Frontal cortex (tissue), 4 donors: ENCODE measurements at places on chromosomes 3 and 15.

- DNase-seq = no peak
These were observed 68.5 kb downstream of the MYO1E start for GRCh38 chr15:59304034-59304795.

GRCh38 chr3:133209871-133210550 is 171.8 kb downstream of the TMEM108 start:
- no peak for DNase-seq

DNA sequence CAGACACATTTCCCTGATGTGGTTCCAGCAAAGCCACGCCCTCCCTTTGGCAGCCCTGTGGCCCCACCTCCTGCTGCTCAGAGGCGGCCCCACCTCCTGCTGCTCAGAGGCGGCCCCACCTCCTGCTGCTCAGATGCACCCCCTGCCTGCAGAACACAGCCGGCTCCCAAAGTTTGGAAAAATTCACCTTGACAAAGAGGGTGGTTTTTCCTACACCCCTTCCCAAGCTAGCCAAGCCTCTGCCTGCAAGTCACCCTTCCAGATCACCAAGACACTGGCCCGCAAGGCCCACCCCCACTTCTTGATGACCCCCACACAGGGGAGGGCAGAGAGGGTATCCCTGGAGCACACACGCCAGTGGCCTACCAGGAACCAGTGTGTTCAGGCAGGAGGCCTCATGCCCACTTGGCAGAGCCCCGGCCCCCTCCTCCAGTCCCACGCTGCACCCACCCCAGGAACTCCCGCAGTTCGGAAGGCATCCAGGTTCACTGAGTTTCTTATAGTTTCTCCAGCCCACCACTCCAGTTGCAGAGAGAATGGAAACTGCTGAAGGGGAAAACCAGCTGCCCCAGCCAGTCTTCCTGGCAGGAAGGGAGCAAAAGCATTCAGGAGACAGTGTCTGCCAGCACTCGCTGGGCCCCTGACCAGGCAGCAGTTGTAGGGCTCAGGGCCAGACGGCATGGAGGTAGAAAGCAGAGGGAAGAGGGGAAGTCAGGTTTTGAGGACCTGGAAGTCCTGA is 2.3 kb upstream of the HAPLN3 start:
- peak; percentile 50 for DNase-seq

DNA sequence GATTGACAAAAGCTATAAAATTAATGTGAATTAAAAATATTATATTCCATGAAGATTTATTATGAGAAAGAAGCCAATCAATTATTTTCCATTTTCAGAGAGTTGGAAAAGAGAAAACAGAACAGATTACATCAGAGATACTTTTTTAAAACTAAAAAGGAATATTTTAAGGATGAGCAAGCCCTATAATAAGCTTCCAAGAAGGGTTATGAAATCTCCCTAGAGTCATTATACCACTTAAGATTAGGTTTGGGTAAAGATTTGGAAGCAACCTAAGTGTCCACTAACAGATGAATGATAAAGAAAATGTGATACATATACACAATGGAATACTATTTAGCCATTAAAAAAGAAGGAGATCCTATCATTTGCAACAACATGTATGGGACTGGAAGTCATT is 51.6 kb upstream of the FSIP1 start:
- DNase-seq = no peak

DNA sequence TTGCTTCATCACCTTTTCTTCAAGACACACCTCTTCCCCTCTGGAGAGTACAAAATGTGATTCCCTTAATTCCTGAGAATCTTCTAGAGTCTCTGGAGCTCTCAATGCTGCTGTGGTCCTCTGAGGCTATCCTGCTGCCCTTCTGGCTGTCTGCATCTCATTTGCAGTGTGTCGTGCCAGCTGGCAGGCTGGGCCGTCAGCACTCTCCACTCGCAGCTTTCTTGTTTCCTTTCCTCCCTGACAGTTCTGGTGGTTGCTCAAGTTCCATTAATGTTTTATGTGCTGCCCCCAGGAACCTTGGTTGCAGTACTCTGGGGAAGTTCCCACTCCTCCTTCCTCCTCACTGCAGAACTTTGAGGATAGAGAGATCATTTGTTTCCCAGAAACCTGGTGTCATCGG is 210.8 kb upstream of the ROPN1 start:
- peak; percentile 14 for DNase-seq

DNA sequence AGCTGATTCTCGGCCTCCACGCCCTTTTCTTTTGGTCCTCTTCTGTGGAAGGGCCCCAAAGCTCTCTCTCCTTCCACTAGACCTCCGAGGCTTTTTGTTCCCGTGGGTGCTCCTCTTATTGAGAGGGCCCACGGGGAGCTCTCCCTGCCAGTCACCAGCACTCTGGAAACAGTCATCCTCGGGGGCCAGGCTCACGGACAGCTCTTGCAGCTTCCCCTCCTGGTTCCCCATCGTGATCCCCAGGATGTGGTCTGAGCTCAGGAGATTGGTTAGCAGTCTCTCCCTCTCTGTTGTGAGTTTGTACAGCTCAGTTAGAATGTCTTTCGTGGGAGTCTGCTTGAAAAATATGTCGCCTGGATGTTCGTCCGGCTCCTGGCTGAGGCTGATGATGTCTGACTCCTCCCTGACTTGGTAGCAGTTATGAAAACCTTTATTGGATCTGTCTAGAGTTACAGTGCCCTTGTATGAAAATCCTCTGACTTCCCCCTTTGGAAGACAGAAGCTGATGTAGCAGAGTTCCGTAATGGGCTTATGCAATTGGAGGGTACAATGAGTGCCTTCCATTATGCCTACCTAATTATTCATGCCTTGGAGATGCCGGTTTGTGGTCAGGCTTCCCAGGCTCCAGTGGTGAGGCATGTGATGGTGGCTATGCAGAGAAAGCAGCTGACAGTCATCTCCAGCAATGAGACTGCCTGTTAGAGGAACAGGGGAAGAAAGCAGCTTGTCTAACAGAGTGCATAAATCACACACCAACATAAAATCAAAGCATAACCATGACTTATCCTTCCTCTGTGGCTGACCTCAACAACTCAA is 40.0 kb downstream of the FMN1 start:
- DNase-seq = no peak

DNA sequence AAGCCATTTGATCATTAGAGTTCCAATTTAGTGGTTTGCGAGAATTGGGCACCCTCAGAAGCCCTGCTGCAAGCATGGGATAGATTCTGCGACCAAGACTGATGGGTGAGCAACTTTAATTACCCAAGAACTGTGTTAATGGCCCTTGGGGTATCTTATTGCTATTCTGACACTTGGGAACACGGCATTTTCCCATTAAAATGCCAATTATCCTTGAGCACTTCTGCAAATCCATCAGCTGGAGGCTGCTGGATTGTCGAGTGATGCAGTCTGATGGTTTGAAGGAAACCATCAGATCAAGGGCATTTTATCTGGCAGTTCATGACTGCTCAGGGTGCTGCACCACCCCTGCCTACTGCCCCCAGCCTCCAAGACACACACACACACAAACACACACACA is 183.6 kb upstream of the PROK2 start:
- DNase-seq = no peak

DNA sequence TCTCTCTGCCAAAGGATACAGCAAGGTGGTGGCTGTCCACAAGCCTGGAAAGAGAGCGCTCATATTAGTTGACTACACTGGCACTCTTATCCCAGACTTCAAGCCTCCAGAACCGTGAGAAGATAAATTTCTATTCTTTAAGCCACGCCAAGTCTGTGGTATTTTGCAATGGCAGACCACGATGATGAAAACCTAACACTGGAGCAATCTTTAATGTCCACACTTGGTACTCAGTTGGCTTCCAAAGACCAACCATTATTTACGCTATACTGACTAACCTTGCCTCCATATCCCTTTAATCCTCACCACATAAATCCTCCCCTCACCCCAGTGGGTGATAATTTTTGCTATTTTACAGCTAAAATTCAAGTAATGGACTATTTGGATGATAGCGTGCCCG is 16.9 kb upstream of the LACTB start:
- no peak for DNase-seq

DNA sequence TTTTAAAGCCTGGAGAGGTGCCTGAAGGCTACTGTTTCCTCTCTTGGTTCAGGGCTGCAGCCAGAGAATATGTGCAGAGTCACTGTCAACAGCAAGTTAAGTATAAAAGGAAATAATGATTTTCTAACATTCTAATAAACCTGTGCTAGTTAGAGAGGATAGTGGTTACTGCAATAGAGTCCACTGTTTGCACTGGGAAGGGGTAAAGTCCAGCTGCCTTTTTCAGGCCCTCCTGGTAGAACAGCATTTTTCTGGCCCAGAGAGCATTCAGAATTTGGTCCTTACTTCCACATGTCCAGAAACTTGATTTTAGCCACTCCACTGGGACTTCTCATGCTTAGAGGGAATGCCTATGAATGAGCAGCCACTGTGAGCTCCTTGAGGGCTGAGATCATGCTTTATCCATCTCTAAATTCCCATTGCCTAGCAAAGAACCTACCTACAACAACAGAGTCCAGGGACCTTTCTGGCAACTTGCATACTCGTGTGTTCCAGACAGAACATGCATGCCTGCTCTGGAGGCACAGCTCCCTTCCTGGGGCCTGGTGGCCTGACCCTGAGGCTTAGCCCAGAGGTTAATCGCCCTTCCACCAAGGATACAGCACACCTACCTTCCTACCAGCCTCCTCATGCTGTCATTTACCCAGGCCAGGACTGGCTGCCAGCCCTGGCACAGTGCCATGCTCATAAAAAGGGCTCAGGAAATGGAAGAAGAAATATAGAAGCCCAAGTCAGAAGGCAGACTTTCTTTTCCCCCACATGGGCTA is 50.3 kb upstream of the ATP13A3 start:
- no peak for DNase-seq

- DNase-seq = no peak
These were observed 769.5 kb downstream of the AGBL1 start for GRCh38 chr15:86849136-86849535.
